ENCODE measurements at places on chromosomes 1 and 21.

DNA sequence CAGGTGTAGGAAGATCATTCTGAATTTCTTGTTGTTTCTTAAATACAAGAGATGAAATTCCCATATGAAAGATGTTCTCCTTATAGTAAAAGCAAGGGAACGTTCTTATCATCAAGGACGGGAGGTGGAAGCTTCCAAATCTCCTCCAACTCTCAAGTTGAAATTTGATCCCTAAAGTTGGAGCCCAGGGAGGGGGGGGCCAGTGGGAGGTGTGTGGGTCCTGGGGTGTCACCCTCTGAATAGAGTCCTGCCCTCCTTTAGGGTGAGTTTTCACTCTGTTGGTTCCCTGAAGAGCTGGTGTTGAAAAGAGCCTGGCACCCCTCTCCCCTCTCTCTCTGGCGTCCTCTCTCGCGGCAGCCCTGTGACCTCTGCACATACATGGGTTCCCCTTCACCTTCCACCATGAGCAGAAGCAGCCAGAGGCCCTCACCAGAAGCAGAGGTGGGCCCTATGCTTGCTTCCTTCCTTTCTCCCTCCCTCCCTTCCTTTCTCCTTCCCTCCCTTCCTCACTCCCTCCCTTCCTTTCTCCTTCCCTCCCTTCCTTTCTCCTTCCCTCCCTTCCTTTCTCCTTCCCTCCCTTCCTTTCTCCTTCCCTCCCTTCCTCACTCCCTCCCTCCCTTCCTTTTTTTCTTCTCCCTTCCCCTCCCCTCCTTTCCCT lies 10.0 kb upstream of the TRIM17 start:
- DNase-seq = no peak

DNA sequence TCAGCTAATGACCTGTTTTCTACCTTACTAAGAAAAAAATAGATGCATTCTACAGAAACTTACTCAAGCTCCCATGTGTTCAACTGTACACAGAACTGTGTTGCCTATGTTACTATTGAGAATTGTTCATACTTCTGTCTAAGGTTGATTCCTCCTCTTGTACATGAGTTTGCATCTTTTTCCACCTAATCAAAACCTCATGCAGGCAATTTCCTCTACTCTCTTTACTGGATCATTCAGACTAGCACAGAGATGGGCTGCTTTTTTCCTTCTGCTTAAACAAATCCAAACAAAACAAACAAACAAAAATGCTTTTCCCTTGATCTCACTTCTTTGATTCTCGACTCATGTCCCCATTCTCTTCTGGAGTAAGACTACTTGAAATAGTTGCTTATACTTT lies 58.8 kb upstream of the PTGFR start:
- no peak for DNase-seq

- no peak for DNase-seq
Observed at GRCh38 chr1:164660412-164660772, 101.4 kb downstream of the PBX1 start.

DNA sequence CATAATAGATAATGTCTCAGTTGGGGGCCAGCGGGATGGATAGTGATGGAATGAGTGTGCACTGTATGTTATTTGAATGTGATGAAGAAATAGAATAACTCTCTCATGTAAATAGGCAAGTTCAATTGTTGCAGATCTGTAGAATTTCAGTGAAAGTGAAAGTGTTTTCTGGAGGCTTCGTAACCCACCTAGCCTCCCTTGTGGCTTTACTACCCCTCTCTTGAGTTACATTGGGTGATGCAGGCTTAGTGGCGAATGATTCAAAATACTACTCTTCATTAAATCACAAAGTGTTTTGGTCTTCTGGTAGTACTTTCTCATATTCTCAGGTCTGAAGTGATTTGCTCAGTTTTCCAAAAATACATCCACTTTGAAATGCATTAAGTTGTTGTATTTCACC lies 411.9 kb downstream of the ZP4 start:
- DNase-seq = no peak
